ENCODE measurements at places on chromosomes 12 and 14.

DNA sequence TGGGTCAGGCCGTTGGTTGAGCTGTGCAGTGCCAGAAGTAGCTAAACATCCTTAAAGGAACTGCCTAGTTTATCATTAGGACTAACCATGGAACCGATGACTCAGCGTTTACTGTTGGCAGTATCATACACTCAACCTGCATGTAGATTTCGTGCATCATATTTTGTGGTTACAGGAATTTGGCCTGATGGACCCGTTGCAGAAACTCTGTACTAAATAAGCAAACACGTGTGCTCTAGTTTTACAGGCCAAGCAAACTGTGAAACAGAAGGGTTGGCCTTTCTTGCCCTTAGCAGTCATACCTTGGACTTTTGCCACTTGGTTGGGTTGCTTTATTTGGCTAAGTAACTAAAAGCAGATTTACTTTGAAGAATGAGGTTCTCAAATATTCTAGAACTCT, 35.6 kb downstream of the DGLUCY start:
- no peak for DNase-seq

DNA sequence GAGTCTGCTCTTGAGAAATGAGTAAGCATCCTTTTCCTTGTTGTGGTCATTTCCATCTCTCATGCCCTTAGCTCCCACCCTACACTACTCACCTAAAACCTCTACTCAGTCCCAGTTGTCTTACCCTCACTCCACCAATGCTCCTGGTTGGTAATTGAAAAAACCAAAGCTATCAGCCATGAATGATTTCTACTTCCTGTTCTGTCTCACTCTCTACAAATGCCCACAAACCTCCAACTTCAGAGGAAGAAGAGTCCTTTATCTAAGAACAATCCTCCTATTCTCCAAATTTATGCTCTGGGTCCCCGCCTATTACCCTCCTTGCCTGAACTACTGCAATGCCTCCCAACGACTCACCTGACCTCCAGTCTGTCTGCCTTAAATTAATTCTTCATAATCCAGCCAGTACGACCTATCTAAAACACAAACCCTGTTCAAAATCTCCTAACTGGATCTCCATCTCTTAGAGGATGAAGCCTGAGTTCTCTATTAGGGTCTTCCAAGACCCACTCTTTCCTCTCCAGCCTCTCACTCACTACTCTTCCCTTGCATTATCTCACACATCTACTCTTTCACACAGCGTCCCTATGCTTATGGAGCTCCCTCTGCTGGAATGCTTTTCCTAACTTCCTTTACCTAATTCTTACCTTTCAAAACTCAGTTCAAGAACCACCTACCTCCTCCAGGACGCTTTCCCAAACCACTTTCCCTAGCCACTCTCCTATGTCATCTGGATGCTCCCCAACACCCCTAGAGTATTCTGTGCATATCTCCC, 2.2 kb downstream of the DHRS1 start:
- DNase-seq = no peak

DNA sequence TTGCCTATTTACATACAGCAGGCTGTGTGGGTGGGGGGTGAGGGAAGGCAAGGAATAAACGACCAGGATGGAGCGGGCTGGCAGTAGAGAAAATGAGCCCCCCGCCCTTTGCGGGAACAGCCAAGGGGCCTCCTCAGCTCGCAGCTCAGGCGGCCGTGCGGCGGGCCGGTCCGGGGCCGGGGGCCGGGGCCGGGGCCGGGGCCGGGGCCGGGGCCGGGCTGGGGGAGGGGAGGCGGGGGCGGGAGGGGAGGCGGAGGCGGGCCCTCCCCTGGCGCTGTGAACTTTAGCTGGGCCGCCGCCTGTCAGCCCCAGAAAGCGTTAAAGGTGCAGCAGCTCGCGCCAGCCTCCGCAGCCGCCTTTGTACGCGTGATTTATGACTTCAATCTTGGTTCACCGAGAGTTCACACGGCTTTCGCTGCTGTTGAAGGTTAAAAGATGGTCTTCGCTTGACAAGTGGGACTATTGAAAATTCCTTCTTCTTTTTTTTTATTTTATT, 28.8 kb downstream of the HOXC4 start:
- no peak for DNase-seq

GRCh38 chr12:57952766-57953165, 11.4 kb downstream of the ATP23 start:
- no peak for DNase-seq

GRCh38 chr12:89205517-89205916, 146.8 kb downstream of the DUSP6 start:
- no peak for DNase-seq

DNA sequence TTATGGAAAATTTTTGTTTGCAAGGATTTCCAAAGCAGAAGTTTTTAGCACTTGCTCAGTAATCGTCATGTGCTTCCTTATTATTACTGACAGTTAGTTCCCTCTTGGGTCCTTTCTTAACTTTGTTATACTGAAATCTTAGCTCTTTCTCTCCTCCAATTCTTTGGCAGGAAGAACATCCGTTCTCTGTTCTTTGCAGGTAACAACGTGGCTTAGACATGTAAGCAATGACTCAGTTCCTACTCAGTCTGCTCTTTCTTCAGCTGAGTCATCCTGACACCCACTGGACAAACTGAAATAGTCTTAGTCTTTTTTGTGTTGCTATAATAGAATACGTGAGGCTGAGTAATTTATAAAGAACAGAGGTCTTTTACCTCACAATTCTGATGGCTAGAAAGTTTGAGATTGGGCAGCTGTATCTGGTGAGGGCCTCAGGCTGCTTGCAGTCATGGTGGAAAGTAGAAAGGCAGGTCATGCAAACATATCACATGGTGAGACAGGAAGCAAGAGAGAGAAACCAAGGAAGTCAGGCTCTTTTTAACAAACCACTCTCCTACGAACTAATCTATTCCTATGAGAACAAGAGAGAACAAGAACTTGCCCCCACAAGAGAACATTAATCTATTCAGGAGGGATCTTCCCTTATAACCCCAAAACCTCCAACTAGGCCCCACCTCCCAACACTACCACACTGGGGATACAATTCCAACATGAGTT, 49.2 kb downstream of the TESPA1 start:
- DNase-seq = no peak

DNA sequence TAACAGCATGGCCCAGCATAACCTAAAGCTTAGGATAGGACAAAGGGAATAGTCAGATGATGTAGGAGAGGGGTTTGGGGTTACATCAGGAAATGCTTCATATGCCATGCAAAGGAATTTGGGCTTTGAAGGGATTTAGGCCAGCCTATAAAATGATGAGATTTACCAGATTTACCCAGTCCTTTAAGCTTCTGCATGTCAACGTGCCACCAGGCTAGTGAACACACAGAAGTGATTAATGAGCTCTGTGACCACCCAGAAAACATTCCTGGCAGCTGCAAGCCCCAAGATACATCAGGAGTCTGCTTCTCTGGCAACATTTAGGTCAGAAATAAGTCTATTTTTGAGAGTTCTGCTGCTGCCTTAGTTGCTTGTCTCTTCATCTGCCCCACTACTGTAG, 118.3 kb downstream of the LRIG3 start:
- DNase-seq = no peak

- DNase-seq = no peak
Observed at GRCh38 chr12:120822832-120823503, 81.2 kb downstream of the SPPL3 start.
